Hypothalamus (tissue), 51 donors: ENCODE measurements at places on chromosomes 7 and 10.

GRCh38 chr10:89888321-89889070 is 187.1 kb downstream of the KIF20B start:
- no peak for DNase-seq

GRCh38 chr7:110839866-110840265 is 251.1 kb upstream of the LRRN3 start:
- DNase-seq, result no peak

DNA sequence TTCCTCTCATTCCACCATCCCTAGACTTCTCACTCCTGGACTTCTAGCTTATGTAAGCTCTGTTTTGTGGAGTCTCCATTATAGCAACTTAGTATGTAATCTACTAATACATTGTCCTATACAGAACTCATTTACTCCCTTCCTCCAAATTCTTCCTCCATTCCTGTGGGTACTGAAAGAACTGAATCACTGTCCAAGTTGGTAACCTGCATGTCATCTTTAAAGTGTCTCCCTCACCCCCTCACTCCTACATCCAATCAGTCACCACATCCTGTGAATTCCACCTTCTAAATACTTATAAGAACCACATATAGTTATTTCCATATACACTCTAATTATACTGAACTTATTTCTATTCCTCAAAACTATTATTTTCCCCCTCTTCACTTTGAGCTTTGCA is 20.3 kb downstream of the AASS start:
- no peak for DNase-seq

DNA sequence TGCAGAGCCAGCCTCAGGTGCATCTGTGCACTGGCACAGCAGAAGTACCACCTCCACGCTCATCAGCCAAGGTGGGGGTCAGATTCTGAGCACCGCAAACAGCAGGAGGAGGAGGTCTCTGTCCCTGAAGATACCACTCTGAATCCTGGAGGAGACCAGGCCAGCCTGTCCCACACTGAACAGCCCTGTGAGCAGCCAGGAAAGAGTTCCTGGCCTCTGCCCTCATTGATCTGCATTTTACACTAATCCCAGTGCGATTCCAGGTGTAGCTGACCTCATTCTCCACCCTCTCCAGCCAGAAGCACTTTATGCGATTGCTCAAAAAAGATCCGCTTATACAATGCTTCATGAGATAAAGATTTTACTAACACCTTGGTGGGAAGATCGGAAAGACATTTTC is 99.1 kb upstream of the CACUL1 start:
- no peak for DNase-seq

- DNase-seq, result no peak
These were observed 23.2 kb downstream of the LYZL2 start for GRCh38 chr10:30606313-30606712.

GRCh38 chr7:102260856-102261255 is 25.8 kb upstream of the SH2B2 start:
- peak; percentile 66 for DNase-seq

- no peak for DNase-seq
These were observed 17.9 kb upstream of the HMX3 start for GRCh38 chr10:123117644-123118417.

DNA sequence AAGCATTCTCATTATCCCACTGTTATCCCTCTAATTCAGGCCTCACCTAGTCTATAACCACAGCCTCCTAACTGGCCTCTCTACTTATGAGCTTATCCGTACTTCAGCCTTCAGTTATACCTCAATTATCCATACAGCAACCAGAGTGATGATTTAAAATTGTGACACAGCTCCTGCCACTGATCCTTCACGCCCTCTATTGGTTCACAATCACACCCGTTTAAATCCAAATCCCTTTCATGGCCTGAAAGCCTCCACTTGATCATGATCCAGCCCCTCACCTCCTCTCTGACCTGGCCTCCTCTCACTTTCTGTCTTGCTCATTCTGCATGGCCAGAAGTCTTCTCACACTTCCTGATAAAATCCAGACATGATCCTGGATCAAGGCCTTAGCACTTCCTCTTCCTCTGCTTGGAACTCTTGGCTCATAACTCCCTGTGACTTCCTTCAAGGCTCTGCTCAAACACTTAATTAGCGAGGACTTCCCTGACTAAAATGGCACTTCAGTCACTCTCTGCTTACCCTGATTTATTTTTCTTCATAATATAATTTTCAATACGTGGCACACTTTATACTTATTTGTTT is 19.0 kb upstream of the TMEM26 start:
- DNase-seq, result no peak

DNA sequence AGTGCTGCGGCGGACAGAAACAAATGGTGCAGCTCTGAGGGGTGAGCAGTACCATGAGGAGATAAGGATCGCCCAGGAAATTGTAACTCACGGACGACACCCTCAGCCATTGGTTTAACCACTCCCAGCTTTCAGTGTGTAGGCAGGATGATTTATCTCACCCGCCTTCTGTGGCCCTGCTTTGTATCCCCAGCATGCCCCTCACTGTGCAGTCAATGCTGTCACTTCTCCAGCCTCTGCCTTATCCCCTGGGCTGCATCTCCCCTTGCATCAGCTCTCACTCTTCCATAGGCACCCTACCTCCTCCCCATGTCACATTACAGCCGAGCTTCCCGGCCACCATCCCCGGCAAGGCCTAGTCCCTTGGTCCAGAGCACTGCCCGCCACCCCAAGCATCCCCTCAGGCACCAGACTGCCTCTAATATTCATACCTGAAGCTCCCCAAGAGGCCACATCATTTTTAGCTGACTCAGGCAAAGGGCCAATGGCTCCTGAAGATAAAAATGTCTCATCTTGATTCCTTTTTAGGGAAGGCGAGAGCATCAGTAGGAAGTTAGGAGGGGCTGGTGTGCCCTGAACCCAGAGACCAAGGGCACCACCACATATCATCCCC is 77.1 kb downstream of the CARD11 start:
- DNase-seq, result no peak

DNA sequence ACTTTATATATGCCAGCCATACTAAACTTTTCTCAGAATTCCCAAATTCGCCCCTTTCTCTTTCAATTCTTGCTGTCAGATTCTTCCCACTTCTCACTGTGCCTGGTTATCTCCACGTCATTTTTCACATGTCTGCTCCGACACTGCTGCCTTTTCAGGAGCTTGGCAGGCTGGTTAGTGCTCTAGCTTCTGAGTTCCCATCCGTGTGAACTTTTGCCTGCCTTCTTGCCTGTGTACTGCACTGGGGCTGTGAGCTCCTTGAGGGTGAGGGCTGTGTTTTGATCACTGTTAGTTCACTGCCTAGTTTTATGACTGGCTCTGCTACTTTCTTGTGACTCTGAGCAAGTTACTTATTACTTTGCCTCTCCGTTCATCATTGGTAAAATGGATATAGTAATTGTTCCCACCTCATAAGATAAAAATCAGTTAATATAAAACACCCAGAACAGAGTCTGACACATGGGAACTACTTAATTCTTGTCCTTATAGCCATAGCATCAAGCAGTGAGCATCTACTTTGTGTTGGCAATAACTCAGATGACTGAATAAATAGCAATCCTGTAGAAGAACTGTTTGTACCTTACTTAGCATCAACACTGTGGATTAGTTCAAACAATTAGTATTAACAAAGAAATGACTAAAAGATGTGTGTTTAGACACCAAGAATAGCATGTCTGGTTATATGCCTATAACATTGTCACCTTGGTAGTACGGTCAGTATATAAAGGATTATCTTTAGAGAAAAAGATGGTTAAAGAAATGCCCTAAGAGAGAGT is 5.5 kb downstream of the GSTO1 start:
- no peak for DNase-seq

GRCh38 chr7:158784270-158784669 is 45.0 kb downstream of the ESYT2 start:
- no peak for DNase-seq
